ENCODE measurements at places on chromosomes 12 and 14.

DNA sequence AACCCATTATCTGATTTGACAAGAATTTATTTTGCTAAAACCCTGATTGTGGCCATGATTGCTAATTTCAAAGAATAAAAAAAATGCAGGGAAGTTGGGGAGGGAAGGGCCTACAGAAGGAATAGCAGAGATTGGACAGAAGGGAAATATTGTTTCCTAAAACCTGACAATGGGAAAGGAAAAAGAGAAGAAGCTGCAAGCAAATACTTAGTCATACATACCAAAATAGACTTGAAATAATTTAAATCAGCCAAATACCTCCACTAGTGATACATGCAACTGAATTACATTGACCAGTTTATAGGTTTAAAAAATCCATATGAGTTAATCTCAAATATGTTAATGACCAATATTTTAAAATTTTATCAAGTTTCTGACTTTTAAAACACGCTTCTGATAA, 75.1 kb downstream of the PELI2 start:
- DNase-seq = no peak

GRCh38 chr12:68489273-68489672, 121.4 kb upstream of the RAP1B start:
- DNase-seq = no peak

DNA sequence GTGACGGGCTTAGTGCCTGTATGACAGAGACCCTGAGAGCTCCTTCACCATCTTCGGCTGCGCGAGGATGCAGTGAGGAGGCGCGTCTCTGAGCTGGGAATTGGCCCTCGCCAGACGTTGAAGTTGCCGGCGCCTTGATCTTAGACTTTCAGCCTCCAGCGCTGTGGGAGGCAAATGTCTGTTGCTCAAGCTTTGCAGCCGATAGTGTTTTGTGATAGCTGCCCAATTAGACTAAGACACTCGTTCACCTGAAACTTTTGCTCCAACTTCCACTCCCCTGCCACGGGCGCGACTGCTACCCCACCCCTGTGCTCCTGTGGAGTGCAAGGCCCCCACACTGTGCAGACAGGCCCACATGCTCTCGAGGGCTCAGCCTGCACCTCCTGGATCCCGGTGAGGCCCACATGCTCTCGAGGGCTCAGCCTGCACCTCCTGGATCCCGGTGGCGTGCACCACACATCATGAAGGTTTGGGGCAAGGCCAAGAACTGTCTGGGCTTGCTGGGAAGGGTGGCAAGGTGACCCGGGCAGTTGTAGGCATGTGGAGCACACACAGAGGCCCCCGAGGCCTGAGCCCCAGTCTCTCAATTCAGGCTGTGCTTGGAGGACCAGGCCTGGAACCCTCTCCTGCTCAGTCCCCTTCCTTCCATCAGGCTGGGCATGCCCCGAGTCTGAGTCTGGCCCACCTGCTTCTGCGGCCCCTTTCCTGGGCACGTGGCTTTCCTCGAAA, 324.6 kb downstream of the TMEM121 start:
- DNase-seq = no peak

- DNase-seq = peak; percentile 47
Measured at GRCh38 chr12:132162508-132163031, 18.3 kb downstream of the NOC4L start.

Measured in CD4-positive, alpha-beta T cell treated with Interleukin-12 subunit alpha and Interleukin-12 subunit beta, for 1 hour (primary cell).